PC-3 (cell line): ENCODE measurements at places on chromosomes 11 and 22. TPM values are rescaled to one million over a fixed set of nuclear protein-coding genes. Genes with fewer than 3 reads are reported as not detected.
A peak's percentile ranks its signal among the peaks of the same experiment; 100 is the strongest.

The OR52I2 gene
- not detected in 2 replicates for total RNA-seq

The PHF21A gene
- total RNA-seq: 6.2 and 8.2 TPM in 2 replicates

The FBLN1 gene
- total RNA-seq: 13.4 and 17.4 TPM in 2 replicates

The SCN3B gene
- total RNA-seq: 0.23 and 0.26 TPM in 2 replicates

The IL10RA gene
- not detected in 2 replicates for total RNA-seq

The CDCA5 gene
- 67.1 and 73.4 TPM in 2 replicates for total RNA-seq

DNA sequence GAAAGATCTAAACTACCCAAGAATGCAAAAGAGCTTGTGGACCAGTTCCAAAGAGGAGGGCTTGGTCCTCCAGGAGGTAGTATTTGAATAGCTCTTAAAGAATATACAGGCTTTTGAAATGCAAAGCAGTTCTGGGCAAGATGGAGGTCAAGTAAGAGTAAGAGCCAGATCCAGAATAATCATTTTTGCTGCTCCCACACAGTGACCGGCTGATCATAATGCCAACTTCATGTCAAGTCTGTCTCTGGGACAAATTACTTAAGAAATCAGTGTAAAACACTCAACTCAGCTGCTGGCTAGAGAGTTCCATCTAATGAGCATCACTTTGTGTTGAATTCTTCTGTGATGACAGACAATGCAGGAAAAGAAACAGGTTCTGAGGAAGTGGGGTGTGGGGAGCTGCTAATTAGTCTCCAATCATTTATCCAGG lies 250.9 kb upstream of the NARS2 start:
- no peaks in the 10 kb centered on the region for H3K36me3 ChIP-seq
- H3K4me3 ChIP-seq: no peak overlapping the region
- no peaks in the 10 kb centered on the region for H3K27me3 ChIP-seq

DNA sequence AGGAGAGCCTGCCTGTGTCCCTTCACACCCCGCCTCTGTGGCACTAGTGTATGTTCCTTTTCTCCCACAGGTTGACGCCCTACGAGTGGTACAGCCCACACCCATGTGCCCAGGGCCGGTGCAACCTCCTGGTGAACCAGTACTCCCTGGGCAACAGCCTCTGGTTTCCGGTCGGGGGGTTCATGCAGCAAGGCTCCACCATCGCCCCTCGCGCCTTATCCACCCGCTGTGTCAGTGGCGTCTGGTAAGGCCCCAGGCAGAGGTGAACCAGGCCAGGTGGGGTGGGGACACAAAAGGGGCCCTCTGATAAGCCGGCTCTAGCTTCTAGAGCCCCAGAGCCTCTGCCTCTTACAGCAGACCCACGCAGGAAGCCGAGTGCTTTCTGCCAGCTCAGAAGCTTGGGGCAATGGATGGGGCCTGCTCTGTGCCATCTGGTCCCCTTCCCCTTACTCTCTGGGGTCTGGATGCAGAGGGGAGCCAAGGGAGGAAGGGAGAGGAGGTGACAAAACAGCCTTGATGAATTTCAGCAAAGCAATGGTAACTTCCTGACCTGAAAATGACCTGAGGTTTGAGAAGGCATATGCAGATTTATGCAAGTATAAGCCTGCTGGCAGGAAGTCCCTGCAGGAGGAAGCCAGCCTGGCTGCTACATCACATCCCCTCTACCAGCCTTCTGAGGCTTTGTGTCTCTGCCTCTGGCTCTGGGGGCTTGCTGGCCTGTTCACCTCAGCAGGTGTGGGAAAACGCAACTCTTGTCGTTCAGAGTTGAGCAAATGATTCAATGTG lies 67.0 kb upstream of the TBCEL start:
- H3K4me1 ChIP-seq: peaks cover 5% of the 10 kb centered on the region
- H3K36me3 ChIP-seq: no peaks in the 10 kb centered on the region
- peaks cover 57% of the 10 kb centered on the region for H3K27me3 ChIP-seq
- H3K27ac ChIP-seq: no peak overlapping the region
- no peak for DNase-seq

DNA sequence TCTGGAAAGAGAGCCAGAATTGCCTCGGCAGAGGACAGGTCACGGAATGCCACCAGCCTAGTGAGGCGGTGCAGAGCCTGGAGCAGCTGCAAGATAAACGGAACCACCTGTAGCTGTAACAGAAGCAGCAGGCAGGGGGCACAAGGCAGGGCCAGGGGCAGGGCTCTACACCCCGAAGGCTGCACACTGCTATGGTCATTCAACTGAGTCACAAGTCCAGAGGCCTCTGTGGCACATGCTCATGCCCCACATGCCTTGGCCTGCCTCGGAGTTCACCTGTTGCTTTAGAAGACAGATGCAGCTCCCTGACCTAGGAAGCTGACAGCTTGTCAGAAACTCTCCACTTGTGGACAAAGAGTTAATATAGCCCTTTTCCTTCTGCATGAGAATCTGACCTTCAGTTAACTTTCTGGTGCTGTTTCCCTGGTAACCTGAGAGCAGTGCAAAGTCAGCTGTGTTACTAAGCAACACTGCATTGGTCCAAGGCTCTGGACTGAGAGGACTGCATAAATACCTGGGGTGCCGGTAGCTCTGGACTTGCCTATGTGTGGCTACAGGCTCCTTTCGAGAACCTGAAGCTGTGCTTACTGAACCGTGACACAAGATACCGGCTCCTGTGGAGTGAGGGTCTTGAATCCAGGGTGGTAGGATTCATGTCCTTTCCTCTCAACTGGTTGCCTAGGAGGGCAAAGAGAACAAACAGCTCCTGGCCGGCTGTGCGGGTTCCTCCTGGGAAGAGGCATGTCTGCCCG lies 10.5 kb downstream of the COMMD9 start:
- H3K27me3 ChIP-seq: no peaks in the 10 kb centered on the region
- no peak overlapping the region for H3K27ac ChIP-seq
- H3K36me3 ChIP-seq: no peaks in the 10 kb centered on the region
- no peaks in the 10 kb centered on the region for H3K4me1 ChIP-seq
- no peak for DNase-seq

GRCh38 chr11:95682552-95682951 lies 107.0 kb downstream of the FAM76B start:
- H3K27me3 ChIP-seq: peaks cover 14% of the 10 kb centered on the region; the same call in 1 of the 2 replicates
- H3K36me3 ChIP-seq: no peaks in the 10 kb centered on the region
- no peaks in the 10 kb centered on the region for H3K4me1 ChIP-seq
- H3K27ac ChIP-seq: no peak overlapping the region
- no peak for DNase-seq
- no peak overlapping the region for H3K4me3 ChIP-seq

DNA sequence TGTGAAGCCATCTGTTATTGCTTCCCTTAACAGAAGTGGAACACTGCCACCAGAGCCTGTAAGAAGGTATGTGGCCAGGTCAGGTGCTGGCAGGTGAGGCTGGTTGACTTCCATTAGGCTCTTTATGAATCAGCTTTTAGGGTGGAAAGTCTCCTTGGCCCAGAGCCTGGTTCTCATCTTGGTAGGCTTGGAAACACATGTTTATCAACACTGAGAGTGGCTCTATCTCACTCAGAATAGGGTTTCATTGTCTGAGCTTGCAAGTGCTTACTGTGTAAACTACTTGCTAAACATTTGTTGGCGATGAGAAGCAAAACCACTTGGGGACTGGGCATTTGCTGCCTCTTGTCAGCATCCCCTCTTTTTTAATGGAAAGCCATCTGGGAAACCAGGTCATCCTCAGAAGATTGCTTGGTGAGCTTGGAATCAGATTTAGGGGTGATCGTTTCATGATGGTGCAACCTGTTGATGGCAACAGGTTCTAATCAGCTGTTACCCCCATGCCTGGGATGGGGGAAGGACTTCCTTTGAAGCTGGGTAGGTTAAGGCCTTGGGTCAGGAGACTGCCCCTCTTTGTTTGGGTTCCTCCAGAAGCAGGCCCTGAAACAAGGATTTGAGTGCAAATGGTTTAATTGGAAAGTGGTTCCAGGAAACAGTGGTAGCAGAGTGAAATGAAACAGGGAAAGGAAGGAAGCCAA lies 75.0 kb upstream of the AMPD3 start:
- H3K36me3 ChIP-seq: no peaks in the 10 kb centered on the region
- no peak overlapping the region for H3K4me3 ChIP-seq
- H3K4me1 ChIP-seq: peaks cover 38% of the 10 kb centered on the region

- no peak overlapping the region for H3K27ac ChIP-seq
- H3K4me1 ChIP-seq: no peaks in the 10 kb centered on the region
- H3K27me3 ChIP-seq: 0 out of 2 replicates have a peak, but pooled peaks cover 10% of the 10 kb centered on the region
- DNase-seq: no peak
These were observed 251.8 kb upstream of the KIRREL3 start for GRCh38 chr11:127252321-127252720.

- no peaks in the 10 kb centered on the region for H3K4me1 ChIP-seq
- H3K27me3 ChIP-seq: peaks cover 28% of the 10 kb centered on the region
- DNase-seq: no peak
- no peaks in the 10 kb centered on the region for H3K36me3 ChIP-seq
- H3K27ac ChIP-seq: no peak overlapping the region
- no peak overlapping the region for H3K4me3 ChIP-seq
These were observed 24.9 kb downstream of the PGR start for GRCh38 chr11:101104716-101105115.

GRCh38 chr11:31940371-31941037 lies 129.4 kb upstream of the PAX6 start:
- H3K4me3 ChIP-seq: no peak overlapping the region
- H3K4me1 ChIP-seq: no peaks in the 10 kb centered on the region
- no peaks in the 10 kb centered on the region for H3K36me3 ChIP-seq
- no peak for DNase-seq
- H3K27ac ChIP-seq: no peak overlapping the region

GRCh38 chr11:57620467-57620866 lies 23.0 kb downstream of the SERPING1 start:
- no peaks in the 10 kb centered on the region for H3K36me3 ChIP-seq
- no peak for DNase-seq
- peaks cover 17% of the 10 kb centered on the region for H3K27me3 ChIP-seq
- no peak overlapping the region for H3K27ac ChIP-seq
- H3K4me1 ChIP-seq: no peaks in the 10 kb centered on the region
- no peak overlapping the region for H3K4me3 ChIP-seq

DNA sequence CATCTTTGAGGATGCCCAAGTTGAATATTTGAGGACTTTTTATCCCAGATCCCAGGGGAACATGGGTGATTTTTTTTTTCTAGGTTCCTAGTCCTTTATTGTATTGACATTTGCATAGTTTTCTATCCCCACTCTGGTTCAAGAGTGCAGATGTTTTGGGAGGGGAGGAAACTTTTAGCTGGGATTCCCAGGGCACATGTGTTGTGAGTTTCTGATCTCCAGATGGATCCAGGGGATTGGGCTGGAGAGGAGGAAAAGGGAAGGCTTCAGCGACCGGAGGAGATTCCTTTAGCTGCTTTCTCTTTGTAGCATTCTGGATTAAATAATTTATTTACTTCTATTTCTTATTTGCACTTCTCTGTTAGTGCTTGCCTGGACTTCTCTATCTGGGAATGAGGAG lies 14.7 kb upstream of the SORL1-AS1 start:
- no peaks in the 10 kb centered on the region; the same call in none of the 2 replicates for H3K36me3 ChIP-seq
- H3K4me3 ChIP-seq: no peak overlapping the region; the same call in 1 of the 2 replicates
- no peak for DNase-seq
- peaks cover 56% of the 10 kb centered on the region for H3K4me1 ChIP-seq

GRCh38 chr22:36010882-36011281 lies 17.7 kb downstream of the RBFOX2 start:
- H3K4me3 ChIP-seq: no peak overlapping the region
- no peaks in the 10 kb centered on the region for H3K36me3 ChIP-seq
- no peaks in the 10 kb centered on the region for H3K27me3 ChIP-seq
- peak; percentile 27 for DNase-seq
- H3K4me1 ChIP-seq: no peaks in the 10 kb centered on the region; the same call in 1 of the 2 replicates

GRCh38 chr11:119478711-119479285 lies 55.8 kb upstream of the THY1 start:
- H3K27ac ChIP-seq: no peak overlapping the region
- no peaks in the 10 kb centered on the region for H3K36me3 ChIP-seq
- no peaks in the 10 kb centered on the region for H3K27me3 ChIP-seq
- H3K4me1 ChIP-seq: peaks cover 20% of the 10 kb centered on the region

DNA sequence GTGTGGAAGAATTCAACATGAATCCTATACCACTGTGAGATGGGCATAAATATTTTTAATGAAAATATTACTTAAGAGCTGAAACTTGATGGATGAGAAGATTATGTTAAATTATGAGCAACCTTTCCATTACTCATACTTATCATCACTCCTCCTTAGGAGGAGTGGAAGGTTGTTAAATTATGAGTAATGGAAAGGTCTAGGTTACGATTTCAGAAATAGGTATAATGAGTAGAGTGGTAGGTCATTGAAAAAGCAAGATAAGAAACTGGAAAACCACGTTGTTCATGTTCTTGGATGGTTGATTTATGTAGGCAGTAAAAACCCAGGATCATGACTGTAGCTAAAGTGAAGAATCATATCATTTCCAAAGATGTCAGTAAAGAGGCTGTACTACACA lies 973.2 kb upstream of the RAG2 start:
- no peak overlapping the region for H3K4me3 ChIP-seq
- H3K4me1 ChIP-seq: peaks cover 15% of the 10 kb centered on the region
- H3K36me3 ChIP-seq: no peaks in the 10 kb centered on the region
- peak overlapping the region; percentile 48 for H3K27ac ChIP-seq
- no peaks in the 10 kb centered on the region for H3K27me3 ChIP-seq

GRCh38 chr11:35163209-35163608 lies 24.2 kb downstream of the CD44 start:
- H3K27me3 ChIP-seq: no peaks in the 10 kb centered on the region
- H3K27ac ChIP-seq: peak overlapping the region; percentile 29

GRCh38 chr22:32600147-32600546 lies 125.5 kb downstream of the FBXO7 start:
- DNase-seq: no peak
- no peaks in the 10 kb centered on the region for H3K4me1 ChIP-seq
- H3K4me3 ChIP-seq: no peak overlapping the region
- no peak overlapping the region for H3K27ac ChIP-seq
- no peaks in the 10 kb centered on the region for H3K27me3 ChIP-seq
- no peaks in the 10 kb centered on the region for H3K36me3 ChIP-seq

- no peaks in the 10 kb centered on the region for H3K4me1 ChIP-seq
- no peaks in the 10 kb centered on the region for H3K36me3 ChIP-seq
- H3K27me3 ChIP-seq: no peaks in the 10 kb centered on the region
These were observed 155.0 kb upstream of the NCAM1 start for GRCh38 chr11:112806256-112806655.

GRCh38 chr11:18696638-18697225 lies 1.8 kb upstream of the TMEM86A start:
- peak; percentile 22 for DNase-seq
- peaks cover 17% of the 10 kb centered on the region for H3K4me1 ChIP-seq
- no peaks in the 10 kb centered on the region for H3K36me3 ChIP-seq
- no peak overlapping the region for H3K4me3 ChIP-seq
- H3K27me3 ChIP-seq: no peaks in the 10 kb centered on the region
- H3K27ac ChIP-seq: no peak overlapping the region

- no peak overlapping the region for H3K4me3 ChIP-seq
- H3K36me3 ChIP-seq: no peaks in the 10 kb centered on the region
- no peak overlapping the region for H3K27ac ChIP-seq
- H3K27me3 ChIP-seq: peaks cover 17% of the 10 kb centered on the region
- no peak for DNase-seq
- H3K4me1 ChIP-seq: no peaks in the 10 kb centered on the region
These were observed 168.4 kb downstream of the IGLL1 start for GRCh38 chr22:23411739-23412138.
